ENCODE measurements at places on chromosomes 3 and 15.
A peak's percentile ranks its signal among the peaks of the same experiment; 100 is the strongest.

DNA sequence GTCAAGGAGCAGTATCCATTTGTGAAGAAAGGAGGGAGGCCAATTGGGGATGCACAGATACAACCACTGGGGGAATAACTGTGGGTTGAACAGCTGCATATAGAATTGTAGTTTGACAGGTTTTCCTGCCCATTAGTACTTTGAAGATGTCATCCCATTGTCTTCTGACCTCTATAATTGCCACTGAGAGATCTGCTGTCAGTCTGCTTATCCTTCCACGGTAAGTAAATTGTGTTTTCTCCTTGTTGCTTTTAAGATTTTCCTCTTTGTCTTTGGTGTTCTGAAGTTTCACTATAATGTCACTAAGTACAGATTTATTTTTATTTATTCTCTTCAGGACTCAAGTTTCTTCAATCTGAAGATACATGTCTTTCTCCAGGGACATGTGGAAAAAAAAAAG, 56.6 kb downstream of the MOBP start:
- DNase-seq: no peak

GRCh38 chr3:42490243-42490642, 12.2 kb upstream of the VIPR1 start:
- no peak for DNase-seq

DNA sequence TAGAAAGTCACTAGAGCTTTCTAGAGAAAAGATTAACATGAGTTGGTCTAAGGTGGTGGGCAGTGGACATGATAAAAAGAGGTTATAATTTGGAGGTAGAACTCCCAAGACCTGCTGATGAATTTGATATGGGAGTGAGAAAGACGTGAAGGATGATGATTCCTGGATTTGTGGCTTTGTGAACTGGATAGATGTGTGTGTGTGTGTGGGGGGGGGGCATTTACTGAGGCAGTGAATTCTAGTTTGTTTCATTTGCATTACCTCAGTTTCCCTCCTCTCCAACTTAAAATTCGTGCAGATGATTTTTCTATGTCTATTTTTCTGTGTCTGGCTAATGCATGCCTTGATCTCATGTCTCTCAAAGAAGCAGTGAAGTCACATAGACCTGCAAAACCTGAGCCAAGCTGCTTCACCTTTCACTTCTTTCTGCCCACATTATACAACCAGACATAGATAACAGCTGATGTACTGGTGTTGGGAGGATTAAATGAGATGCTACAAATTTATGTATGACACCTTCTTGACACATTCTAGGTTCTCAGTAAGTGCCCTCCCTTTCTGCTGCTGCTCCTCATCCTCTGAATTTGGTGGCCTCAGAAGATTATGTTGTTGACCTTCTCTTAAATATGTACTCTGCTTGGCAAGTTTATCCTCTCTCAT, 9.9 kb downstream of the AHSG start:
- DNase-seq: no peak

DNA sequence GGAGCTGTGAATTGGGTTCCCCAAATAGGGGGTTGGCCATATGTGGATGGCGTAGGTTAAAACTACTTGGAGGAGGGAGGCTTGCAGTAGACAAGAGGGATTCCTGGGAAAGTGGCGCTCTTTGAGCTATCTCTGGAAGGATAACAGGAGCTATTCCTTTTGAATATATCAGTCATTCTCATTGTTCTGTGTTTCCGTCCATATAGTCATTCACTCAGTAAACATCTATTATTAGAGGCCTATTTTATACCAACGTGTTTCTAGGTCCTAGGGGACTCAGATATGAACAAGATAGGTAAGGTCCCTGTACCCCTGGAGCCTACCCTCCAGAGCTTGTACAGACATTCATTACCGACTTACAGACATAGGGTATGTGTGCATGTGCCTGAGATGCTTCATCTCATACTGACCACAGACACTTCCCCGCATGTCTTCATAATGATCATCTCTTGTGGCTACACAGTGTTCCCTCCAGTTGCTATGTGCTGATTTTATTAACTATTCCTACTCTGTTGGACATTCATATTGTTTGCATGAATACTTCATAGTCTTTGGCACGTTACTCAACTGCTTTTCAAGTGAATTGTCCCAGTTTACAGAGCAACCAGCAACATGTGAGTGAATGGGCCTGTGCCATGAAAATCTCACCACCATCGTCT, 55.8 kb upstream of the VILL start:
- DNase-seq: no peak

DNA sequence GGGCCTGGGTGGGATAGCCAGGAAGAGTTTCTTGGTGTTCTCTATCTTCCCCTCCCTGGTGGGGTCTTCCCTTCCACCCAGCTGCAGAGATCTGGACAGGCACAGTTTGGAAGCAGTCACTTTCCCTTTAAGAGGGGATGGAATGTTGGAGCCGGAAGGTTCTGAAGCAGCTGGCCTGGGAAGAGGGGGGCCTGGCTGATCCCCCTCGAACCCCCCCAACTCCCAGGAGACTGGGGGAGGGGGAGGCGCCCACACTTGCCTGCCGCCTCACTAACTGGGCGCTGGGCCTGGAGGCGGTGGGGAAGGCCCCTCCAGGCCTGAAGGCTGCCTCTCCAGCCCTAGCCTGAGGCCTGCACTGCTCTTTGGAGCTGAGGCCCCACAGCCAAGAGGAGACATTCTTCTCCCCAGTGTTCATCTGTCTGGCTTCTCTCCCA, 1.4 kb downstream of the DVL3 start:
- DNase-seq: no peak

- DNase-seq: peak; percentile 47
Observed at GRCh38 chr3:177597311-177598096, 400.2 kb upstream of the TBL1XR1 start.

- DNase-seq: no peak
Observed at GRCh38 chr3:195337747-195338146, 66.8 kb upstream of the XXYLT1 start.

All from activated T-cell treated with anti-CD3 and anti-CD28 coated beads, Interleukin-2, amount 50 U/mL, for 48 hours (primary cell).